Posterior vena cava (tissue), 2 donors: ENCODE measurements at places on chromosomes 7 and 10. TPM values are rescaled to one million over a fixed set of nuclear protein-coding genes. Genes with fewer than 3 reads are reported as not detected.

PAX4 gene
- not detected for total RNA-seq

TPK1 gene
- 16.1 TPM for total RNA-seq

OR2A5 gene
- total RNA-seq, result not detected

OR13A1 gene
- total RNA-seq, result not detected

SCART1 gene
- 3.4 TPM for total RNA-seq

ASB10 gene
- total RNA-seq, result not detected

EVX1 gene
- not detected for total RNA-seq

PCDH15 gene
- 0.33 TPM for total RNA-seq

DNA sequence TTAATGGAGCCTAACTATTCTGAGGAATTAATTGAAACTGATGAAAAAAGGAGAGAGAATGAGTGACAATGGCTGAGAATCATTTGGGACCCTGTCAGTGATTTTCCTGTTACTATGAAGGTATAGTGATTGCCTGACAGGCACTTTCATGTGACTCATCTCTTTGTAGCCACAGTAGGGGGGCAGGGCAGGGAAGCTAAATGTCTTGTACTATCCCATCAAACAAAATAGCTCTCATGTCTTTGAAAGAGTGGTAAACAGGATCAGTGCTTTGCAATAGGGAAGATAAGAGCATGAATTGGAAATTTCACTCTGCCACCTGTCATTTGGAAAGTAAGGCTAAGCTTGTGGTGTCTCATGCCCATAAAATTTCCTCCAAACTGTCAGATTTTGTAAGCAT lies 94.5 kb upstream of the GSDME start:
- DNase-seq, result no peak

DNA sequence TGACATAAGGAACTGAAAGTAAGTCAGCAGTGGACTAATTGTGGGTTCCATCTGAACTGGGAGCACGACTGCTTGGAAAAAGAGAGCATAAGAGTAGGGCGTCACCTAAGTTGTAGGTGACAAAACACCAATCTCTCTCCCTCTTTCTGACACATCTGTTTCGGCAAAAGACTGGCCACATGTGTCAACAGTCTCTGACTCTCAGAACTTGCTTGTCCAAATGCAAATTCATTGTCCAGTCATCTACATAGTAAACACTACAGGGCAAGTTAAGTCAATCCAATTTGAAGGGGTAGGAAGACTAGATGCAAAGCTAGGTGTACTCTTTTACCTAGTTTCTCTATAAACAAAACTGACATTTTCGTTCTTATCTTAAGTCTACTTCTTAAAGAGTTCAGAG lies 87.7 kb downstream of the ZNF438 start:
- no peak for DNase-seq

DNA sequence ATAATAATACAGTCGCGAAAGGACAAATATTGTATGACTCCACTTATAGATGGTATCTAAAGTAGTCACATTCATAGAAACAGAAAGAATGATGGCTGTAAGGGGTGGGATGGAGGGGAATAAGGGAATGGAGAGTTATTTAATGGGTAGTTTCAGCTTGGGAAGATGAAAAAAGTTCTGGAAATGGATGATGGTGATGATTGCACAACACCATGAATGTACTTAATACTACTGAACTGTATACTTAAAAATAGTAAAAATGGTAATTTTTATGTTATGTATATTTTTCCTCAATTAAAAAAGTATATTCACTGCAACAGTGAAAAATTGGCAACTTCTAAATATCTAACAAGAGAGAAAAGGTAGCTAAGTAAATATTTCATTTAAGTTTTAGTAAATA lies 265.8 kb downstream of the EXOC4 start:
- DNase-seq, result no peak

- DNase-seq, result no peak
Observed at GRCh38 chr7:146296028-146296427, 179.4 kb downstream of the CNTNAP2 start.

DNA sequence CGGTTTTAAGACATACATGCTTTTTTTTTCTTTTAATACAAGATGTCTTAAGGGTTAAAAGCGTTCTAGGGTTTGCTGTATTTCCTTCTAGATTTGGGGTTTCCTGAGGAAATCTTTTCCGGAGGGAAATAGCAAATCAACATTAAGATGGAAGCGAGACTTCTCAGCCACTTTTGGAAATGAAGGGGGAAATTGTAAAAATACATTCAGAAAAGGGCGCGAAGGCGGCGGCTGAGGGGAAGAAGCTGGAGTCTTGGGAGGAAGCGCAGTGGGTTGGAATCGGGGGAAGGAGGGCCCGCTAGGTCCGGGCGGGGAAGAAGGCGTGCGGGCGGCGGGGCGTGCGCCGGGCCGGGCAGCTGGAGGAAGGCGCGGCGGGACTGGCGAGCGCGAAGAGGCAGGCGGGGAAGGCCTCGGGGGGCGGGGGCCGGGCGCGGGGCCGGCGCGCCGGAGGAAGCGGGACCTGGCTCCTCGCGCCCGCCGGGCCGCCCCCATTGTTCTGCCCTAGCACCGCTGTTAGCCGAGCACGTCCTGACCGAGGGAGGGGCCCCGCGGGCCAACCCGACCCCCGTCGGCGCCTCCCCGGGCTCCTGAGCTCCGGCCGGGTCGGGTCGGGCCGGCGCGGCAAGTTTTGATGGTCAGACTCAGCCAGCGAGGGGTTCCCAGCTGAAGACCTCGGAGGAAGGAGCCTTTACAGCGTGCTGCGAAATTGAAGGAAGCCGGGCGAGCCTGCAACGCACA lies 1.5 kb upstream of the SKIDA1 start:
- peak; percentile 91 for DNase-seq

DNA sequence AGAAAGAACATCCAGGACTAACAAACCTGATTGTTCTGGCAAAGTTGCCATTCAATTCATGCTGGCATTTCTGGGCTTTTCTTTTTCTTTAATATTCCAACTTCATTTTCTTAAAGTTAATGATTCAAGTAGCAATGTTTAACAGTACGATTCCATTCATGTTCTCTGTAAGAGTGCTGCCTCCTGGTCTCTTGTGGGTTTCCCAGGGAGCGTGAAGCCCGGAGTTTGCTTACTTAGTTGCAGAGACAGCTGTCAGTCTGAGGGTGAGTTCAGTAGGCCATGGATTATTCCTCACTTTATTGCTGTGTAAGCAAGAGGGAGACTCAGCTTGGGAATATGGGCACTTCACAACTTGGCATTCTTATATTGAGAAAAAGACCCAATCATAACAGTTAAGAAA lies 142.2 kb downstream of the TWIST1 start:
- DNase-seq, result no peak

- no peak for DNase-seq
Observed at GRCh38 chr10:117419921-117420320, 44.7 kb upstream of the PDZD8 start.

GRCh38 chr10:71280825-71281224 lies 38.2 kb upstream of the SLC29A3 start:
- no peak for DNase-seq

DNA sequence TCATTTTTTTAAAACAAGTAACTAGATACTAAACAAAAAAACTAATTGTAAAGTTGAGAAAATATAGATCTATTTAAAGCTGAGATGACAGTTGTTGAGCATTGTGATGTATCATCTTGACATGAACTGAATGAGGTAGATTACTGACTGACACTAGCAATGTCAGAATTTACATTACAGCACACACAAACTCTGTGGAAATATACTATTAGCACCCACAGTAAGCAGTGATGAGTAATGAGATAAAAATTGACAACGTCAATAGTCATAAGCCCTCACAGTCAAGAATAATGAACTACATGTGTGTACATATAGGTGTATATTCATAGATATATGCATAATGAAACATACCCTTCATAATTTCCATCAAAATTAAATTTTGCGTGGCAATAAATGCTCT lies 368.4 kb downstream of the TFEC start:
- DNase-seq, result no peak

DNA sequence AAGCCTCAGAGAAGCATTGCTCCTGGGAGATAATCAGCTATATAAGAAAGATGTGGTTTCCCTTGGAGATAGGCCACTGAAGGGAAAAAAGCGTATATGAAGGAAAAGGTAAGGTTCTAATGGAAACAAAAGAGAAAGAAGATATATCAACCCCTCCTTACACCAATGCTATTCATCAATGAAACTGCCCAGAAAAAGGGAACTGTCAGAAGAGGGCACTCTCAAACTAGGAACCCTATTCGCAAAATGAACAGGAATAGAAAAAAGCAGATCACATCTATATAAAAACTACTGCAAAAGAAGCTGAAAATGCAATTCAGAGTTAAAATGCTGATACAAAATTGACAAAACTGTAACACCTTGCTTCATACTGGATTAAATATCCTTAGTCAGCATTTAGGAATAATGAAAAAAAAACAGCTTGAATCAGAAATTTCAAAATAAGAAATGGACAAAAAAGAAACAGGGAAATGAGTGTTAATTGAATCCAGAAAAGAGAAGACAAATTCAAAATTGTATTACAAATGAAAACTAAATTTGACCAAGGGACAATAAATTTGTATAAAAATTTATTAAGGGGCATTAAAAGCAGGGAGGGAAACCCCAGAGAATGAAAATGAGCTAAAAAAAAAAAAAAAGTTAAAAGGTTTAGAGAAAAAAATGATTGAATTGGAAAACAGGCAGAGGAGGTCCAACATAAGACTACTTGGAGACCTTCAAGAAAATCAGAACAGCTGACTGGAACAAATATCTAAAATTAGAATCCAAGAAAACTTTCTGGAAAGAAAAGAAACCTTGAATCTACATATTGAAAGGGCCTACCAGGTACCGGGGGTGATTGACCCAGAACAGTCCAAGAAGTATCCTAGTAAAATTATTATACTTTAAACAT lies 17.9 kb downstream of the NHLRC2 start:
- no peak for DNase-seq

GRCh38 chr7:66847879-66848790 lies 72.9 kb upstream of the TMEM248 start:
- DNase-seq, result no peak

DNA sequence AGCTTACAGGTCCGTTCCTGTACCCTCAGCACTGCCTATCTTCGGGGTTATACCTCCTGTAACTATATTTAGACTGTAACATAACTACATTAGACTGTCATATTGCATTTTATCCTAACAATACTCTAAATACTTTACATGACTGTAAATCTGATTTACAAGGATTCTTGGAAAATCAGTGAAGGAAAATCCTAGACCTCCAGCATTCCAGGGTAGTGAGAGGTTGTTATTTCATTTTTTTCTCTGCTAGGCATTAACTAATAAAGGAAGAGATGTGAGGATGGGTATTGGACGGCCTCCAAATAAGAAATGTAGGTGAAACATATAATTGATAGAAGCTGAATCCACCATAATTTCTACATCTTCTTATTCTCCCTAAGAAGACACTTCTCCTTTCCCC lies 569.4 kb downstream of the CALN1 start:
- DNase-seq, result no peak

DNA sequence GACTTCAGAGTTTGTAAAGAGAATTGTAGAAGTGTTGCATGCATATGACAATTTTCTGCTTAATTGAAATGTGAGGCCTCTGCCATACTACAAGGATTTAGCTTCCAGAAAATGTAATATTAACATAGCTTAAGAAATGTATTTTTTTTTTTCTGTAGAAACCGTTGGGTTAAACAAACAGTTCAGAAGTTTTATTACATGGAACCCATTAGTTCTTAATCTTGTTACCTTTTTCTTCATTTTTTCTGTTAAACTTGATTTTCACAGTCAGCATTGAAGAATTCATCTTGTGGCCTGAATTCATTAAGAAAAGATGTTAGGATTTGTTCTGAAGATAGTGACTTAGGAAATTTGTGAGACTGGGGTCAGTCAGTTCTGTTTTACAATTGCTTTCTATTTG lies 4.9 kb downstream of the PTEN start:
- no peak for DNase-seq

- no peak for DNase-seq
Observed at GRCh38 chr7:46695051-46695708, 774.1 kb upstream of the IGFBP3 start.

- peak; percentile 86 for DNase-seq
Observed at GRCh38 chr10:112951359-112952281, 1.6 kb downstream of the TCF7L2 start.

DNA sequence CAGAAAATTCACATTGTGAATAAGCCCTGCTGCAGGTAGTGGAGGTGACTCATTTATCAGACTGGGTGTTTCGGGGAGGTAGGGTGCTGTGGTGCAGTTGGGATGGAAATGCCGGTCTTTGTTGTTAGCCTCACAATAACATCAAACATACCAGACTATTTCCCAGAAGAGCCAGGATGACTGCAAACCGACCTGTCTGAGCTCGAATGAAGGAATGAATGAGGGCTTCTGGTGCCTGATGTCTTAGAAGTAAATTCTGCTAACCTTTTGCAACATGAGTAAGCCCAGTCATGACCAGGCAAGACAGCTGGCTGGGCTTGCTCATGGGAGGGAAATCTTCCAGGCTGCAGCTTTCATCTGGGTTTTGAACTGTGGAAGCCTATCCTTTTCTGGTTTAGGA lies 2.4 kb upstream of the VDAC2 start:
- DNase-seq, result no peak
